HFFc6 (cell line): ENCODE measurements at places on chromosomes 16 and 17. TPM values are rescaled to one million over a fixed set of nuclear protein-coding genes. Genes with fewer than 3 reads are reported as not detected.

DNA sequence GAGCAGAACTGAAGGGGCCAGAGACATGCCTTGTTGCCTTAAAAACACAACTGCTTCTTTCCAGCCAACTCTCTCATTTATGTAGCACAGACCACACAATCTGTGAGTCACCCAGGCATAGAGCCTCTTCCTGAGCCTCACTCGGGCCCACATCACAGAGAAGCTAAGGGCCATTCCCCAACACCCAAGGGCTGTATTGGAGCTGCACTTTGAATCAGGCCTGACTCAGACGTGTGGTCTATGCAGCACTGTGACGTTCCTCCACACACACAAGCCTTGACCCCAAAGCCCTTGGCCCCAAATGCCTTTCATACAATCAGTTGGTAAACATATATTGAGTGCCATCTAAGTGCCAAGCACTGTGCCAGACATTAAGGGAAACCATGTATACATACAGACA lies 308.9 kb upstream of the DYNLRB2 start:
- H3K36me3 ChIP-seq: peaks cover 3% of the 10 kb centered on the region
- no peaks in the 10 kb centered on the region; the same call in 1 of the 2 replicates for H3K27me3 ChIP-seq
- peaks cover 34% of the 10 kb centered on the region for H3K4me1 ChIP-seq
- DNase-seq: peak; percentile 89

- H3K4me1 ChIP-seq: peaks cover 27% of the 10 kb centered on the region
- no peak overlapping the region for H3K27ac ChIP-seq
- no peak overlapping the region for H3K4me3 ChIP-seq
- peaks cover 46% of the 10 kb centered on the region for H3K27me3 ChIP-seq
Observed at GRCh38 chr17:60145006-60145935, 4.5 kb upstream of the CA4 start.

GRCh38 chr17:64216000-64216337 lies 47.1 kb downstream of the TEX2 start:
- peak; percentile 60 for DNase-seq
- no peaks in the 10 kb centered on the region; the same call in none of the 2 replicates for H3K27me3 ChIP-seq
- H3K36me3 ChIP-seq: peaks cover 38% of the 10 kb centered on the region
- peak overlapping the region; percentile 86 for H3K27ac ChIP-seq
- H3K4me1 ChIP-seq: peaks cover 76% of the 10 kb centered on the region
- peak overlapping the region; percentile 49 for H3K4me3 ChIP-seq

GRCh38 chr16:79201436-79201835 lies 399.1 kb downstream of the MAF start:
- no peaks in the 10 kb centered on the region for H3K4me1 ChIP-seq
- H3K36me3 ChIP-seq: no peaks in the 10 kb centered on the region
- H3K4me3 ChIP-seq: no peak overlapping the region
- no peak for DNase-seq
- H3K27ac ChIP-seq: no peak overlapping the region

- no peaks in the 10 kb centered on the region for H3K4me1 ChIP-seq
- H3K27me3 ChIP-seq: peaks cover 4% of the 10 kb centered on the region
- no peak for DNase-seq
- H3K36me3 ChIP-seq: no peaks in the 10 kb centered on the region; the same call in 1 of the 2 replicates
- no peak overlapping the region for H3K27ac ChIP-seq
Observed at GRCh38 chr16:35691057-35691456, 2231.6 kb downstream of the TP53TG3F start.

- H3K27me3 ChIP-seq: peaks cover 9% of the 10 kb centered on the region
- H3K4me1 ChIP-seq: peaks cover 2% of the 10 kb centered on the region
- H3K27ac ChIP-seq: no peak overlapping the region
- no peak for DNase-seq
- peaks cover 12% of the 10 kb centered on the region; the same call in 1 of the 2 replicates for H3K36me3 ChIP-seq
Observed at GRCh38 chr16:28592511-28592910, 4.3 kb downstream of the SULT1A2 start.

- peak overlapping the region; percentile 24 for H3K27ac ChIP-seq
- peak overlapping the region; percentile 31; the same call in 1 of the 2 replicates for H3K4me3 ChIP-seq
- peaks cover 29% of the 10 kb centered on the region for H3K4me1 ChIP-seq
- peak; percentile 24 for DNase-seq
- peaks cover 3% of the 10 kb centered on the region; the same call in 1 of the 2 replicates for H3K27me3 ChIP-seq
- no peaks in the 10 kb centered on the region for H3K36me3 ChIP-seq
Observed at GRCh38 chr17:68061512-68062313, 26.2 kb downstream of the KPNA2 start.

Gene TBC1D16
- 15.1 and 22.8 TPM in 2 replicates for total RNA-seq

Gene IGFALS
- not detected in 2 replicates for total RNA-seq

Gene MEIOC
- total RNA-seq: not detected in 3 replicates
